Stimulated activated CD4-positive, alpha-beta T cell treated with anti-CD3 and anti-CD28 coated beads, Interleukin-1b, Interleukin-23, amount 100 ng/mL, for 24 hours (primary cell): ENCODE measurements at places on chromosomes 12 and 14.

DNA sequence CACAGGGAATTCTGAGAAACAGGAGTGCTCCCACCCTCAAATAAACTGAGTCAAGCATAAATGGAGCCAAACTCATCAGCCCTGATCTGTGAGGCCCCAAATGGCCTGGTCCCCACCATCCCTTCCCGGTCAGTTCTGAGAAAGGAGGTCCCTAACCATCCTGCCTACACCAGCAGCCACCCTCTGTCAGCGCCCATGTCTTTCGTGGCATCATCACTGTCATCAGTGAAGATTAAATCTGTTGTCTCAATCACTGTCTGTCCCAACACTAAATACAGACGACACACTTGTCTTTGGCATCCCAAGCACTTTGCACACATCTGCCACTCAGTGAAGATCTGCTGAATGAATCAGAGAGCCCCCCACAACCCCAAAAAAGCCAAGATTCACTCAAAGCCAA, 22.4 kb downstream of the VPS37B start:
- no peak for DNase-seq

GRCh38 chr14:42862114-42862513, 1255.4 kb downstream of the LRFN5 start:
- DNase-seq: no peak

- no peak for DNase-seq
These were observed 9.8 kb downstream of the BEGAIN start for GRCh38 chr14:100577321-100577985.

DNA sequence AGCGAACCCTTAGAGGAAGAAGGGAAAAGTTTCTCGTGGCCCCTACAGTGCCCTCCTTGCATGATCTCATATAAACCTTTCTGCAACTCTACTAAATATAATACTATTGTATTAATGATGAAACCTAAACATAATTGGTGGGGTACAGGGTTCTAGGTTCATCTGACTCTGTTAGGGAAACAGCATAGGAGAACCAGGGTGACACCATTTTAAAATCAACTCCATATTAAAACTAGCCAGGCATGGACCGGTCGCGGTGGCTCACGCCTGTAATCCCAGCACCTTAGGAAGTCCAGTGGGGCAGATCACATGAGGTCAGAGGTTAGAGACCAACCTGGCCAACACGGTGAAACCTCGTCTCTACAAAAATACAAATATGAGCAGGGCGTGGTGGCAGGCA, 15.0 kb upstream of the RND1 start:
- DNase-seq: no peak

- DNase-seq: no peak
These were observed 163.0 kb upstream of the NUDT4 start for GRCh38 chr12:93214523-93215289.

- DNase-seq: no peak
These were observed 72.8 kb upstream of the SAV1 start for GRCh38 chr14:50740856-50741255.

GRCh38 chr12:8697476-8698131, at the start of gene RIMKLB:
Gene RIMKLB (plus strand): TSS chr12:8697991. CDS start chr12:8713867, 15,876 bp downstream.
- DNase-seq: peak; percentile 66

DNA sequence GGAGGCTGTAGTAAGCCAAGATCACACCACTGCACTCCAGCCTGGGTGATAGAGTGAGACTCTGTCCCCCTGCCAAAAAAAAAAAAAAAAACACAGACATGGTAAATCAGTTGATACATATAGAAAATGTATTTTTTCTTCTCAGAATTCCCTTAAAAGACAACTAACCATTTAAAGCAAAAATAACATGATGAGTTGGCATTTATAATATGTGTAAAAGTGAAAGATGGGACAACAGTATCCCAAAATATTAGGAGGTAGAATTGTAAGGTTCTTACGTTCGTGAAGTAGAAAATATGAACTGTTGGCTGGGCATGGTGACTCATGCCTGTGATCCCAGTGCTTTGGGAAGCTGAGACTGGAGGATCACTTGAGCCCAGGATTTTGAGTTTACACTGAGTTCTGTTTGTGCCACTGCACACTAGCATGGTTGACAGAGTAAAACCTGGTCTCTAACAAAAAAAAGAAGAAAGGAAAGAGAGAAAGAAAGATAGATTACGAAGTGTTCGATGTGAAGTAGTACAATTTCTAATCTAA, 296.7 kb downstream of the FBXL14 start:
- DNase-seq: no peak

DNA sequence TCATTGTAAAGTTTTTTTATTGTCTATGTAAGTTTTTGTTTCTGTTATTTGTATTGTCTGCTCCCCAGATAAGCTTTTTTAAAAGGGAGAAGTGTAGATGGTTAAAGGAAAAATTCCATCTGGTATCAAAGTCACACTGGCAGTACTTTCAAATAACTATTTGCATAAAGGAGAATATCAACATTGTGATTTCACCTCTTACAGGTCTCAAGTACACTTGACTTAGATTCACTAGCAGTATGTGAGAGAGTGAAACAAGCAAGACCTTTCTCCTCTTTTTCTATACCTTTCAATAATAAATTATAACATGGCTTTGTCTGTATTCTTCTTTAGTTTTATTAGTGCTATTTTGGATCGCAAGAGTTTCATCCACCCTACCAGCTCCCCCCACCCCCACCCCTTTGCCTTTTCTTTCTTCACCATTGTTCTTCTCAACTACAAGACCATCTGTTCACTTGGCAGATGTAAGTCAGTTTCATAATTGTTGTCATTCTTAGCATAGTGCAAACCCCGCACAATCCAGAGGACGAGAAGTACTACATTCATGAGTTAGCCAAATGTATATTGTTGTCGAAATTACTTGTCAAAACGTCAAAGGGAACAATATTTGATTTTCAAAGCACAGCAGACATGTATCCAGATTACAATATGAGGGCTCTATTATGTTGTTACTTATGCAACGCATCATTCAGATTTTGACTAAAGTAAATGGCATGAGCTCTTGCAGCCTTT, 602.7 kb upstream of the FLRT2 start:
- DNase-seq: no peak

GRCh38 chr14:24334431-24335291, at the start of gene ADCY4:
Gene ADCY4 (minus strand): TSS chr14:24335071. CDS start chr14:24334652, 419 bp downstream.
- no peak for DNase-seq

- no peak for DNase-seq
These were observed 32.6 kb downstream of the PAPLN start for GRCh38 chr14:73269729-73270531.

- no peak for DNase-seq
These were observed 7.3 kb downstream of the SLC25A47 start for GRCh38 chr14:100330388-100330931.

- DNase-seq: no peak
These were observed 268.3 kb upstream of the PRKD1 start for GRCh38 chr14:30195941-30196340.

DNA sequence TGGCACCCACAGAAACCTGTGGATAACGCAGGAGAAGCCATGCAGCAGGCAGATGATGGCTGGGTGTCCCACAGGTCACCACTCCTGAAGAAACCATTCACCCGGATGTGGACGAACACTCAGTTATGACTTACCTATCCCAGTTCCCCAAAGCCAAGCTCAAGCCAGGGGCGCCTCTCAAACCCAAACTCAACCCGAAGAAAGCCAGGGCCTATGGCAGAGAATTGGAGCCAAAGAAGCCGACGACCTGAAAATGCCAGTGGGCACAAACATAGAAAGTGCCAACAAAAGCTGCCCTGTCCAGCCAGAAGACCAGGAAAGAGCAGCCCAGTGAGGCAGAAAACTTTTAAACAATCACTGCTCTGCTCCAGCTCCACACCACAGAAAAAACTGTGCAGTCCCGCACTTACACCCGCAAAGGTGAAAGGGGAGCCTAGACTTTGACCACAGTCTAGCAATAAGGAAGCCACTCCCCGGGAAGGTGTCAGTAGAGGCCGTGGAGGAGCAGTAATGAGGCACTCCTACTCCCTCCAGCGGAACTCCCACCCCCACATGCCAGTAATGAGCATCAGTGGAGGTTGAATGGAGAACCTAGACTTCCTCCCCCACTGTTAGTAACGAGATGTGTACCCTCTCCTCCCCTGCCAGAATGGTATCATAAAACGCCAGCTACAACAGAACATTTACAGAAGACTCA, 6.0 kb upstream of the ACVRL1 start:
- no peak for DNase-seq

DNA sequence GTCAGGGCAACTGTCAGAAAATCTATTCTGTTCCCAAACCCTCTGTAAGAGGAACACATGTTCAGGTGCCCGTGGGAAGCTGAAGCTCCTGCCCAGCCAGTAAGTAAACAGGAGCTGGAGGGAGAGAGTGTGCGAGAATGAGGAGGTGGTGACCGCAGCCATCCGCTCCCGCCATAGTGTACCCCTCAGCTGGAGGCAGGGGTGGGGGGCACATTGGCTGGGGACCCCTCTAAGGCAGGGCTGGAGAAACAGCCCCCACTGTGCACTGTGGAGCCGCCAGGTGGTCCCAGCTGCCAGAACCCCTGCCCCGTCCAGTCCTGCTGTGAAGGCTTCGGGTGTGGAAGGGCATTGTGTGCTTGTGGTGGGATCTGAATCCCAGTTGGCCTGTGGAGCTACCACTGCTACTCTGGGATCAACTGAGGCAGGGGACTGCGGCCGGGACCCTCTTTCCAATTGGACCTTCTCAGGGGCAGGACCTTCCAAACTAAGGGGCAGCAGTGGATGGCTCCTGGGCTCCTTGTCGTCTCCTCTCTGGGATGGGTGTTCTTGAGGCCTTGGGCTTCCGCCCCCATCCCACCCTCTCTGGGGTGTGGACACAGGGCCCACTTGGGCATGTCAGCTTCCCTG, 59.6 kb downstream of the TSPAN9 start:
- no peak for DNase-seq

GRCh38 chr14:79016828-79017505, 846.8 kb downstream of the NRXN3 start:
- DNase-seq: no peak

DNA sequence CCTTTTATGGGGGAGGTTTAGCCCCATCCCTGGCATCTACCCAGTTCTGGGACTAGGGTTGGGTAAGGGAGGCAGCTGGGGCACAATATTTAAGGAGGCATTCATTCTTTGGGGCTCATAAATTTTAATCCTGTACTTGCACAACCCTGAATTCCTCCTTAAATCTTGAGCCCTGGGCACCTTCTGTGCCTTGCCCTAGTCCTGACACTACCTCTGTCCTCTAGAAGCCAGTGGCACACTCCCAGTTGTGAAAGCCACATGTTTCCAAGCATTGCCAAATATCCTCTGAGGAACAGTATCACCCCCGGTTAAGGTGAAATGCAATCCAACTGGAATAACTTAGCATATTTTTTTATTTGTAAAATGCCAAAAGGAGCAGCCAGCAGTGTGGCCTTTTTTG, 36.6 kb downstream of the SLC16A7 start:
- no peak for DNase-seq

DNA sequence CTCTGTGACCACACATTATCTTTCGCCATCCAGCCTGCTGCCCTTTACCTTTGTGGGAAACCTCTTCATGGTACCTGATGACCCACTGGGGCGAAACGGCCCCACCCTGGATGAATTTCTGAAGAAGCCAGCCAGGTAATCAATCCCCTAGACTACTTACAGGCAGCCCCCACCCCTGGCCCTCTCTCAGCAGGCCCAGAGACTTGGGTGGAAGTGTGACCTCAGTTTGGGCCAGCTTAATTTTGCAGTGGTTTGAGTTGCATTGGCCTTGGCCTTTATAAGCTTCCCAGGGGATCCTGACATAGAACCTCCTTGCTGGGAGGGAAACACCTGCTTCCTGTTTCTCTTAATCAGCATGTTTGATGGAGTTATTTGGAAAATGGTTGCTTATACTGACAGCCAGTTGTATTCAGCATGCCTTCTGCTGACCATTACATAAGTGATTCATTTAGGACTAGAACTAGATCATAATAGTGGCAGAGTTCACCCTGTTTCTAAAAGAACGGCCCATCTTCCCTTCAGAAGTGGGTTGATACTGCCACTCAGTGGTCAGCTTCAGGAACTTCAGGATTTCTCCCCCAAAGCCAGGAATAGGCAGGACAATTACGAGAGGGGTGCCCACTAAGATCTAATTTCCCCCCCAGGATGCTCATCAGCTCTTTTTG, 6.1 kb downstream of the SDR39U1 start:
- no peak for DNase-seq

DNA sequence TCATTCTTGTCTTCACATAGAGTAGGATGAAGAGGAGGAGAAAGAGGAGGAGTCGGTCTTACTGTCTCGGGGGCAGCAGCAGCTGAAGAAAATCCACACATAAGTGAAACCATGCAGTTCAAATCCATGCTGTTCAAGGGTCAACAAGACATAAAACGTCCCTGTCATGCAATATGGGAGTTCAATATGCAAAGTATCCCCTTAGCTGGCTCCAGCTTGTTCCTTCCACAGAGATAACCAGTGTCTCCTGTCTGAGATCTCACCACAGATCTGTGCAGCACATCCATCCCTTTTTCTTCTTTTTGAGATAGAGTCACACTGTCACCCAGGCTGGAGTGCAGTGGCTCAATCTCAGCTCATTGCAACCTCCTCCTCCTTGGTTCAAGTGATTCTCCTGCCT, 357.5 kb downstream of the GALC start:
- DNase-seq: no peak

DNA sequence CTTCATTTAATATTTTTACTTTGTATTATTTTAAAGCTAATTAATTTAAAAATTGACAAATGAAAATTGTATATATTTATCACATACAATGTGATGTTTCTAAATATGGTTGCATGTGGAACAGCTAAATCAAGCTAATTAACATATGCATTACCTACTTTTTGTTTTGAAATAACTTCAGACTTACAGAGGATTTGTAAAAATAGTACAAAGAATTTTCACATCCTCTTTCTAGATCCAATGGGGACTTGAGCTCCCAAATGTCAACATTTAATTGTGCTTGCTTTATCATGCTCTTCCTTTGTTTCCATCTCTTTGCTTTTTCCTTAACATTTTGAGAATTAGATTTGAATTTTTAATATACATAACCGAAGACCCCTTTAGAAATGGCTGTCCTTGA, 6.6 kb downstream of the DCD start:
- DNase-seq: no peak

DNA sequence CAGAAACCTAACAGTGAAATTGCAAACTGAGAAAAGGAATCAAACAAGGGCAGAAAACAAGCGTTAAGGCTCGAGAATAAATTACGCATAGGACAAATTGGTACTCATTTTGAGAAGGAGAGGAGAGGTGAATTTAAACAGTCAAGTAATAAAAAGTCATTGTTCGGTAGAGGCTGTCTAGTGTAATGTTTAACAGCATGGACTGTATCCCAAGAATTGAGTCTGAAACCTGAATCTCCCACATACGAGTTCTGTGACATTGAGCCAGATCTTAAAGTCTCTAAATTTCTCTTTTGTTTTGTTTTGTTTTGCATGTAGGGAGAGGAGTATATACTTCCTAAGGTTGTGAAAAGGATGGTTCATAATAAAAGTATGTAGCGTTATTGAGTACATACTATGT, 216.5 kb upstream of the BTG1 start:
- DNase-seq: no peak

GRCh38 chr12:70043490-70044138, 199.6 kb upstream of the CNOT2 start:
- no peak for DNase-seq

GRCh38 chr14:30641207-30641606, 19.1 kb downstream of the SCFD1 start:
- DNase-seq: no peak

GRCh38 chr12:105324704-105325103, 5.8 kb upstream of the C12orf75 start:
- no peak for DNase-seq

GRCh38 chr12:45121224-45121623, 70.3 kb upstream of the DBX2 start:
- no peak for DNase-seq
